ENCODE measurements at places on chromosomes 4 and X.

- no peak for DNase-seq
Measured at GRCh38 chrX:40612511-40612910, 10.7 kb upstream of the MPC1L start.

GRCh38 chr4:143721317-143721716, 20.8 kb upstream of the FREM3 start:
- no peak for DNase-seq

DNA sequence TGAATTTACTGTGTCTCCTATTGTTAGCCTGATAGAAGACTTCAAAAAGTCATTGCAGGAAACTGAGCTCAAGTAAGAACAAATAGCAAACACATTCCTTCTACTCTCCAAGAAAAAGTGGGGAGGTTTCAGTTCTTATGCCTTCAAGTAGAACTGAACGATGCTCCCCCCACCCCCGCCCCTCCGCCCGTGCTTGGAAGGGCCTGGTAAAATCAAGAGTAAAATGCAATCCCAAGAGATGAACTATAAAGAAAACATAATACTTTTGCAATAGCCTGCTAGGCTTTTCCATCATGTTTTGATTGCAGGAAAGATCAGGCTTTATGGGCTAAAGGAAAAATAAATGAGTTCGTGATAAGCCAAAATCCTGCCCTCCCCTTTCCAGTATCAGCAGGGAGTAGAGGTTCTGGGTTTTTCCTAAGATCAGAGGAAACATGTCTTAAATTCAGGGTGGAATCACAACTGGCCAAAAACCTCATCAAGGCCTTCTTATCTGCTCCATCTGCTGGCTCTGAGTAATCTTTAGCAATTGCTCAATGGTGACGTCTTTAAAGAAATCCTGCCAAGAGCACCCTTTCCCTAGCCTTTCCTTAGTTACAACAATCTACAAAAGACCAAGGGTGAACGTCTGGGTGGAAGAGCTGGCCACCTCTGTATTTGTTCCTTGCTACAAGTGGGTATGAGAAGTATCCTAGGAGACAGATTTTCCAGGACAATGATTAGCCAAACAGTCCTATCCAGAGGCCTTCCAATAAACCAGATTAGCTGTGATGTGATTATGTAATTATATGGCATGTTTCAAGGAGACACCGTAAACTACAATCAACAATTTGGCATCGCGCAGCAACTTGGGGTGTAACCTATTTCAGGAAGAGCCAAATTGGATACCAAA, 66.3 kb upstream of the FAM9C start:
- DNase-seq: no peak

GRCh38 chr4:46249516-46249915, 125.7 kb upstream of the GABRG1 start:
- DNase-seq: no peak

DNA sequence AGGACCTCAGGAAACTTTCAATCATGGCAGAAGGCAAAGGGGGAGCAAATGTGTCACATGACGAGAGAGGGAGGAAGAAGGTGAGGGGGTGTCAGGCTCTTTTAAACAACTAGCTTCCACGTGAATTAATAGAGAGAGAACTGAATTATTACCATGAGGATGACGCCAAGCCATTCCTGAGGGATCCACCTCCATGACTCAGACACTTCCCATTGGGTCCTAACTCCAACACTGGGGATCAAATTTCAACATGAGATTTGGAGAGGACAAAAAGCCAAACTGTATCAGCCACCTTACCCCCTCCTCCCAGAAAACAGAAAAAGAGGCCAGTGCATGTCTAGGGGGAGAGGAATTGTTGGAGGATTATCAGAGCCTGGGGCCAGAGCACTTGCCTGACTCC, 40.4 kb upstream of the LAS1L start:
- no peak for DNase-seq

DNA sequence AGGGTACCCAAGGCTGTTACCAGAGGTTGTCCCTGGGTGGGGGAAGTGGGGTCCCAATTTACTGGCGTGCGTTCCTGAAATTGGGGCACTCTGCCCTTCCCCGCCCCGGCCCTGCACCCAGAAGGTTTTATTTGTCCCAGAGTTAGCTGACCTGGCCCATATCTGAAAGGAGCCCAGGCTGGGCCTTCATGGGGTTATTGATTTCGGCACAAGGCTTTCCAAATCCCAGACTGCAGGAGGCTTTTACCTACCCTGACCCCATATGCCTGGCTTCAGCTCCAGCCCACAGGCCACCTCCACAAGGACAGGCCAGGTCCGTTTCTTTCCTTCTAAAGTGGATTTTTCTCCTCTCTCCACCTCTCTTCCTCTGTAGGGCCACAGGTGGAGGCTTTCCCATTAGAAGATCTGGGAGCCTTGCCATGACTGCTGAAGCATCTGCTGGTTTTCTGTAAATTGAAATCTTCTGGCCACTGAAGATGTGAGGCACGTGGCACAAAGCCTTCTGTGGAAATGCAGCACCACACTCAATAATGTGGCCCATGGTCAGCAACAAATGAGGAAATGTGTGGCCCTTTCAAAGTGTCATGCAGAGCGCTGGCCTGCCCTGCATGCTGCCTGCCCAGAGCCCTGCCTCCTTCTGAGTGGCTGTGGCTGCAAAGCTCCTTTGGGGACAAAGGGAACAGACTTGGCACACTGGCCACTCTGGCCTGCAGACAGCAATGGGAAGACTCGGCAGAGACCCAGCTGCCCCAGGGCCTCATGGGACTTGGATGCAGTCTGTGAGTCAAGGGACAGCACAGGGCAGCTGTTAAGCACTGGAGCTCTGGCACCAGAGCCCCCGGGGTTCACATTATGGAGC, 43.1 kb upstream of the MTM1 start:
- DNase-seq: no peak

DNA sequence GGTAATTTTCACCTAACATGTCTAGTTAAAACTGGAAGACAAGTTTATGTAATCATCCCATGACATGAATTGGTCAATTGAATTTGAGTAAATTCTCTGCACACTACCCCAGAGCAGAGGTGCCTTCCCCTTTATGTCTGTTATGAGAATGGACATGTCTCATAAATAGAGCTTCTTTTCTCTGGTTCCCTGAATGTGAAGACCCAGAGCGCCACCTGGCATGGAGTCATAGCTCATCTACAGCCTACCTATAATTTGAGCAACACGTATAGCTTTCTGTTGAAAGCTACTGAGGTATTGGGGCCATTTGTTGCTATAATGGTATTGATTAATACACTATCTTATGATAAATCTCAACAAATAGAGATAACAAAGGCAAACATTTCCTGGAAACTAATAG, 626.5 kb upstream of the GALNTL6 start:
- no peak for DNase-seq

DNA sequence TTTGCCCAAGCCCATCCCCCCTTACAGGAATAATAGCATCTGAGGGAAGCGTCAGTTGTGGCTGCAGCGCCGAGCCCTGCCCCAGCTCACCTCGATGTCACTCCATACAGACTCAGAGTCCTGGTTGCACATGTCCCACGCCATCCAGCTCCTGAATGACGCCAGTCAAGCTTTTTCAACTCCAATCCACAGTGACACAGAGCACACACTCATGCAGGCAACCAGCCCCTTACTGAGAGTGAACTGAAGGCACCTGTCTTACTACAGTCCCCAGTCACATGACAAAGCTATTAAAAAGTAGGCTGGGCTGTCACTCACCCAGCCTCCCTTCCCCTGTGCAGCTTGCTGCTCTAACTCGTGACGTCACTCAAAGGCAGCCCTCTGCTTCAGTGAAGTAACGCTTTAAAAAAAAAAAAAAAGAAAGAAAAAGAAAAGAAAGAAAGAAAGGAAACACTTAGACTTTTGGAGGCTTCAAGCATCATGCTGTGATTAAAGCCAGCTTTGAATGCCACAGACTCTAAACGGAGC, at the start of gene PPARGC1A:
Gene PPARGC1A (minus strand): TSS at position 234 of the 528 bp plus-strand sequence. CDS start 90 bp downstream, at position 144.
- DNase-seq: peak; percentile 54

- peak; percentile 34 for DNase-seq
Measured at GRCh38 chr4:99610605-99611175, 36.1 kb downstream of the MTTP start.

- no peak for DNase-seq
Measured at GRCh38 chrX:149993989-149994388, 55.7 kb upstream of the EOLA2 start.

GRCh38 chrX:44596277-44596676, 53.6 kb upstream of the FUNDC1 start:
- DNase-seq: no peak

GRCh38 chrX:7996414-7996813, 69.2 kb upstream of the PNPLA4 start:
- DNase-seq: peak; percentile 14

- peak; percentile 15 for DNase-seq
Measured at GRCh38 chr4:103915224-103915869, 195.6 kb upstream of the TACR3 start.

GRCh38 chr4:75514949-75515612, 808 bp downstream of the THAP6 start:
- no peak for DNase-seq

GRCh38 chr4:139658586-139659382, 6.8 kb upstream of the MGST2 start:
- no peak for DNase-seq

- no peak for DNase-seq
Measured at GRCh38 chr4:135269125-135269890, 1067.7 kb upstream of the PABPC4L start.

GRCh38 chrX:122565952-122566351, 618.1 kb upstream of the GRIA3 start:
- peak; percentile 0 for DNase-seq

GRCh38 chr4:138507522-138507921, 265.4 kb upstream of the SLC7A11 start:
- no peak for DNase-seq

- no peak for DNase-seq
Measured at GRCh38 chrX:63686878-63687714, 97.9 kb downstream of the ARHGEF9 start.

DNA sequence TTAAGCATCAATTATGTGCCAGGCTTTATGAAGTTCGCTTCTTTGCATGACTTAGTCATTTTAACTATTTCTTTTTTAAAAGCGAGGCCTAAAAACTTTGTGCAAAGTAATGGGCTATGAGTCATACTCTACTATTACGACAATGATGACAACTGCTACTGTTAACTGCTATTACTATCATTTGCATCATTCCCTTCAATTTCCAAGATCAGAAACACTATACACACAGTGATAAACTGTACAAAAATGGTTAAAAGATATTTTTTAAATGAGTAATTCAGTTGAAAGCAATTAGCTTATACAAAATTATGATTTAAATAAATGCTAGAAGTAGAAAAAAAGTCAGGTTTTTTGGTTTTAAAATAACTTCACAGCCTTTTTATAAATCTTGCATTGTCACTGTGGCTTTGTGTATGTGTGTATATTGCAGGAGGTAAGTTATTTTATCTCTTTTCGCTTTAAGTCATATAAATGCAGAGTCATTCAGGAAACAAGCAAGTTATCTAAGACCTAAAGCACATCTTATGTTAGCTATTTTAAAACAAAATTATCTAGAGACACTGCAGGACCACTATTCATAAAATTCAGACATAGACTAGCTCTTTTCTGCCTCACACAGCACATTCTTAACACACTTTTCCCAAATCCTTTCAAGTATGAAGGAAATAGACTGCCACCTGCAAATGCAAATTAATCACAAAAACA, 18.5 kb upstream of the CXCL3 start:
- DNase-seq: no peak

DNA sequence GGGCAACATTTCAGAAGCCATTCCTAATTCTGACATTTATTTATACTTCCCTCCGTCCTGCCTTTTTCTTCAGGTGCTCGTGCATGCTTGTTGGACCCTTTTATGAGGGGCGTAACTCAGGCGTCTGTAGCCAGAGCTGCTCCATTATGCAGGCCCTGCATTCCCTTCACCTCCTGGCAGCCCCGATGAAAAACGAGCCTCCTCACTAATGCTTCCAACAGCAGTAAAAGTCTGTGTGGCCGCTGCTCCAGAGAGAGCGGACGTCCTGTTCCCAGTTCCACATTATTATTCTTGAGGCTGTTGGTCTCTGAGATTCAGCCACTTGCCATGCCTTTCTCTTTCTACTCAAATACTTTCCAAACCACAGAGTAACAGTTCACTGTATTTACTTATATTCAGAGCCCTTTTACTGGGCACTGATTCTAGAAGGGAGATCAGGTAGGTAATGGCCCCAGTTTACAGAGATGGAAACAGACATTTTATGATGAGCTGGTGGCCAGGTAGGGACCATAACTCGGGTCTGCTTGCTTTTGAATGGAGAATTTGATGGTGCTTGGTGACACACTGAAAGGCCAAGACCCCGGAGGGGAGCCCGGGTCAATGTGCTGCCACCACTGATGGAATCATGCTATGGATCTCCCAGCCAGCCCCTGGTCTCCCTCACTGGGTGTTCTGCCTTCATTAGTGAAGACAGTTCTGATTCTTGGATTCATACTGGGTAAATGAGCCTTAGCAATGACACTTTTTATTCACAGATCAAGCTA, 101.0 kb downstream of the GATB start:
- peak; percentile 66 for DNase-seq

DNA sequence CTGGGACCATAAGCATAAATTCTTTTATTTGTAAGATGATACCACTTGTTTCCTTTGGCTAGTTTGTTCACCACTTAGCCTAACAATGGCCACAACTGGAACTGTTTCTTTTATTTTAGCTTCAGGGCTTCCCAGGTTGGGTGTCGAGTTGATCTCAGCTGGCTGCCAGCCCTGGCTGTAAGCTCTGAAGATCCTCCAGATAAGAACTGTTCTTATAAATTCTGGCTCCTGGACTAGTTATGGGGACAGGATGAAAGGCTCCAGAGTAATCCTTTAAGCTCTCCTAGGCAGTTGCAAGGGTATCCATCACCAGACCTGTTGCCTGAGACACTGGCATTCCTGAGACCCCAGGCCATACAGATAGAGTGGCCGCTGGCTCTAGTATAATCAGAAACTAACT, 129.4 kb upstream of the ACSL4 start:
- no peak for DNase-seq

GRCh38 chr4:165096776-165097175, 15.9 kb downstream of the TMEM192 start:
- DNase-seq: no peak

DNA sequence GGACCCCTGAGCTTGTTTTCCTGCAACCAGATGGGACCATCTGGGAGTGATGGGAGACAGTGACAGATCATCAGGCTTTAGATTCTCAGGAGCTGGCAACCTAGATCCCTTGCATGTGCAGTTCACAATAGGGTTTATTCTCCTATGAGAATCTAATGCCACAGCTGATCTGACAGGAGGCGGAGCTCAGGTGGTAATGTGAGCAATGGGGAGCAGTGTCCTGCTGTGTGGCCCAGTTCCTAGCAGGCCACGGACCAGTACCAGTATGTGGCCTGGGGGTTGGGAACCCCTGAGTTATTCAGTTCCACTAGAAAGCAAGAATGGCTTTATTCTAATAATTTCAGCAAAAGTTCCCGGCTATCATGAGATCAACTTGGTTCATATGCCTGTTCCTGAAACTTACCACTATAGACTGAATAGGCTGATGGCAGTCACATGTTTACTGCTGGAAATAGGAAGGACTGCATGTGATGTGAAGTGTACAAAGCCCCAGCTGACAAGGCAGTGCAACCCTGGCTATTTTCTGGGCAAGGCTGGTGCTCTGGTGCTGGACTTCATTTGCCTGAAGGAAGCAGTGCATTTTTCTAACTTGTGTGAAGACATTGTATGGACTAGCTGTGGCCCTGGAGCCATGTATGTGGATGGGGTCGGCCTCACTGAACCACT, 107.2 kb downstream of the SPRY1 start:
- no peak for DNase-seq

GRCh38 chr4:80989921-80990544, 40.5 kb upstream of the BMP3 start:
- peak; percentile 46 for DNase-seq

GRCh38 chr4:173328236-173328901, 5.8 kb downstream of the HMGB2 start:
- no peak for DNase-seq

Measured in hindlimb muscle (tissue), 1 donor.